ENCODE measurements at places on chromosomes 12 and 14. TPM values are rescaled to one million over a fixed set of nuclear protein-coding genes. Genes with fewer than 3 reads are reported as not detected.

The COX8C gene
- not detected for total RNA-seq

GRCh38 chr14:93017301-93017797 lies 94.4 kb downstream of the CHGA start:
- H3K4me1 ChIP-seq, result peaks cover 18% of the 10 kb centered on the region
- no peaks in the 10 kb centered on the region for H3K36me3 ChIP-seq
- H3K27ac ChIP-seq, result no peak overlapping the region
- no peak overlapping the region for H3K4me3 ChIP-seq
- H3K27me3 ChIP-seq, result no peaks in the 10 kb centered on the region

DNA sequence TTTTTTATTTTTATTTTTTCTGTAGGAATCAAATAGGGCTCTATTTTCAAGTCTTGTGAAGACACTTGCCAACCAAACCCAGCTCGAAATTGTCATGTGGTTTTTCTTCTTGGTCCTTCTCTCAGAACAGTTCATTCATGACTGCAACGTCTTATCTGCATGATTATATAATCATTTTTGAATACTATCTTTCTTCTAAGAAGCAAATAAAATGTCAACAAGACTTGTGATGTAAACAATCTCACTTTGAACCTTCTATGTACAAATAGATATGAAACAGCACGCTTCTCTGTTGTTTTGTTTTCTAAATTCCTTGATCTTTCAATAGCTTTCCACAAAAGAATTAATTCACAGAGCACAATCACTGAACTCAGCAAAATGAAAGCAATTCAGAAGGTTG lies 320.7 kb downstream of the SOX5 start:
- H3K4me3 ChIP-seq, result no peak overlapping the region
- no peak overlapping the region for H3K27ac ChIP-seq
- H3K36me3 ChIP-seq, result no peaks in the 10 kb centered on the region

- peaks cover 2% of the 10 kb centered on the region for H3K27me3 ChIP-seq
- H3K4me1 ChIP-seq, result peaks cover 2% of the 10 kb centered on the region
- no peak for DNase-seq
- H3K27ac ChIP-seq, result no peak overlapping the region
- H3K4me3 ChIP-seq, result no peak overlapping the region
- H3K36me3 ChIP-seq, result peaks cover 4% of the 10 kb centered on the region
Measured at GRCh38 chr14:58961045-58961731, 227.3 kb upstream of the DAAM1 start.

- no peaks in the 10 kb centered on the region for H3K4me1 ChIP-seq
- H3K36me3 ChIP-seq, result no peaks in the 10 kb centered on the region
- H3K27me3 ChIP-seq, result peaks cover 19% of the 10 kb centered on the region
- H3K27ac ChIP-seq, result no peak overlapping the region
Measured at GRCh38 chr14:24952851-24953666, 96.9 kb downstream of the STXBP6 start.

DNA sequence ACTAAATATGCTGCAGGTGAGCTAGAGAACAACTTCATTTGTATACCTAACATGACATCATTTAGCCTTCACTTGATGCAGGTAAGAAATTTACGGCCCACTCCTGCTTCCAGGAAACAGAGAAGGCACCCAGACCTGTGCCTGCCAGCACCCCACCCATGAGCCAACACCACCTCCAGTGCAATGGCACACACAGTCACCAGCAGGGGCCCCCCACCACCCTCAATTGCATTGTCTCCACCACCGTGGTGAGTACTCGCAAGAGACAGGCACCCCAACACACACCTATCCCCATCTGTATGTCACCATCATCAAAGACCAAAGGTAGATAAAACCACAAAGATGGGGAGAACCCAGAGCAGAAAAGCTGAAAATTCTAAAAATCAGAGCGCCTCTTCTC lies 107.6 kb downstream of the KLHL28 start:
- DNase-seq, result no peak
- no peaks in the 10 kb centered on the region for H3K4me1 ChIP-seq
- H3K27ac ChIP-seq, result no peak overlapping the region
- peaks cover 7% of the 10 kb centered on the region for H3K27me3 ChIP-seq
- H3K36me3 ChIP-seq, result peaks cover 5% of the 10 kb centered on the region

DNA sequence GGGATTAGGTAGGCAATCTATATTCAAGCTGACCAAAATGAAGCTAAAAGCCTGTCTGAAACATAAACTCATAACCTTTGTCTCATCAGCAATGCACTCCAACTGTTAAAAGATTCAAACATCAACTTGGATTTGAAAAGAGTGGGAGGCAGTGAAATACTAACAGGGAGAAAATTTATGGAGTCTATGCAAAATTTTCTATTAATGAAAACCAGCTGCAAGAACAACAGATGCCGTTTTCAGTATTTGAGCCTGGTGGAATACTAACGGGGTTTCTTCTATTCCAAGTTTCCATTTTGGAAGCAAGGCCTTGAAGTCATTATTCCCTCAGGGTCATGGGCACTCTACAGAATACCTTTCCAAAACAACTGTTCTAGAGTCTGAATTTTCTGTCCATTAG lies 88.3 kb downstream of the LRP6 start:
- H3K27me3 ChIP-seq, result peaks cover 76% of the 10 kb centered on the region
- H3K27ac ChIP-seq, result no peak overlapping the region
- no peaks in the 10 kb centered on the region for H3K4me1 ChIP-seq

Data from natural killer cell treated with Interleukin-12 subunit alpha and Interleukin-12 subunit beta and Interleukin-15 and Interleukin-18, amount 100 ng/mL, for 72 hours (primary cell).